ENCODE measurements at places on chromosomes 4 and X.

DNA sequence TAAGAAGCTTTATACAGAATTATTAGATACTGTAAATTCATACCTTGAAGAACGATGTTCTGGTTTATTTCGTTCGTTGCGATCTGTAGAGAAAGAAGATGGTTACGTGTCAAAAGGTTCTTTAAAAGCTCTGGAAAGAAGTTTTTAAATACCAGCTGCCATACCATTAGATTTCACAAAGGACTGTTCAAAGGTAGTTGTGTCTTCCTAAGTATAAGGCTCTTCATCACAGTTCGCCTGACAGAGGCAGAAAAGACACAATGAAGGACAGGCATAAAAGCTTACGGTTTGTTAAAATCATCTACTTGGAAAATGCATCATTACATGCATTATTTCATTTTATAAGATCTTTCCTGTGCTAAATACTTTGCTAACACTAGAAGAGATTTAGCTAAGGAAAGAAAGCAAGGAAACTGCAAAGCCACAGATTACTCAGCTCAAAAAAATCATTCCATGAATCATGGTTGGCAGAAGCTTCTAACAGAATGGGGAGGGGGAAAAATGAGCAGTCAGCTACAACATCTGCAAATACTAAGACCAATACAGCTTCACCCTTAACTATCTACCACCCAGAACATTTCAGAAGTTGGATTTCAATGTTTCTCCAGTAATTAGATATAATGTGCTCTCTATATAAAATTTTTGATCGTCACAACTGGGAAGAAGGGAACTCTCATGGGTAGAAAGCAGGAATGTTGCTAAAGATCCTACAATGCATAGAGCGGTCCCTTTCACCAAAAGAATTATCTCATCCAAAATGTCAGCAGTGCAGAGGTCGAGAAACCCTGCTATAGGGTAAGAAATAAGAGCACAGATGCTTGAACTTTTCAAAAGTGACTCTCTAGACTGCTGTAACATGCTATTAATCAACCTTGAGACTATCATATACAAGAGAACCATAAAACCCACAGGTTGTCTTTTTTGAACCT is 50.7 kb upstream of the PRSS48 start:
- DNase-seq: no peak

DNA sequence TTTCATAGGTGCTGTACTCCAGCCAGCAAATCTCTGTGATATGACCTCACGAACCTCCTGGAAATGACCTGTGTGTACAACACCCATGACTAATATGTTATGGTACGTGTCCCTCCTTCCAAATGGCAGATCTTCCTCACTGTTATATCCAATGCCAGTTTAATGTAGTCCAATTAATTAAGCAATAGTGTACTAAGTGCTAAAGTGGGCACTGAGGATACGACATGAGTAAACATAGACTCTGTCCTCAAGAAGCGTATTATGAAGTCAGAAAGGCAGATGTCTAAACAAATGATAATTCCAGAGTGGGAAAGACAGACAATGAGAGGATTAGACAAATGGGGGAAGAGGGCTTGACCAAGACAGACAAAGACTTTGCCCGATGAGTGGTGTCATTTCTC is 33.9 kb downstream of the GPRIN3 start:
- no peak for DNase-seq

GRCh38 chr4:40265910-40266274 is 69.1 kb downstream of the RHOH start:
- no peak for DNase-seq

DNA sequence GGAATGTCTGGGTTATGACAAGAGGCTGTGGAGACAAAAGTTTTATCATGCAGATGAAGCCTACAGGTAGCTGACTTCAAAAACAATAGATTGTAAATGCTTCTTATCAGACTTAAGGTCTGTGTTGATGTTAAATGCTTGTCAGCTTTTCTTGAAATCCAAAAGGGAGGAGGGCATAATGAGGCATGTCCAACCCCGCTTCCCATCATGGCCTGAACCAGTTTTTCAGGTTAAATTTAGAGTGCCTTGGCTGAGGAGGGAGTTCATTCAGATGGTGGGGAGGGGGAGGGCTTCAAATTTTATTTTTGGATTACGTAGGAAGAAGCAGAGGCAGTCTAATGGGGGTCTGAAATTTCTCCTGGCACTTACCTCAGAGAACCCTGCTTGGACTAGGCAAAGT is 207.7 kb upstream of the HDX start:
- DNase-seq: no peak

- DNase-seq: peak; percentile 56
These were observed 44.5 kb downstream of the SEPTIN11 start for GRCh38 chr4:76993787-76994641.

DNA sequence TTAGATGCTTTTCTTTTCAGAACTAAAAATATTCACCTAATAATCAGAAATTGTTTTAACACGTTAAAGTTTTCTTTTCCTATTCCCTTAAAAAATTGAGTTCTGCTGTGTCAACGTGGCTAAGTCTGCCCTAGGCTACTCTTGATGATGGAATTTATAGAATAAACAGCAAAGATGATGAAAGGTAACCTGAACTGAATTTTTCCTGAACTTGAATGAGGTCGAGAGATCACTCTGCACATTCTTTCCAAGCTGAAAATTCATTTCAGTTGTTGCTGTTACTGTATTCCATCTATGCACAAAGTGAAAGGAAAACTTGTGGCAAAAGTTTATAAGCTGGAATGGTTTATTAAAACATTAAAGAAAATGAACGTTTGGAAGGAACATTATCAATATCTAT is 245.9 kb upstream of the GIMD1 start:
- no peak for DNase-seq

DNA sequence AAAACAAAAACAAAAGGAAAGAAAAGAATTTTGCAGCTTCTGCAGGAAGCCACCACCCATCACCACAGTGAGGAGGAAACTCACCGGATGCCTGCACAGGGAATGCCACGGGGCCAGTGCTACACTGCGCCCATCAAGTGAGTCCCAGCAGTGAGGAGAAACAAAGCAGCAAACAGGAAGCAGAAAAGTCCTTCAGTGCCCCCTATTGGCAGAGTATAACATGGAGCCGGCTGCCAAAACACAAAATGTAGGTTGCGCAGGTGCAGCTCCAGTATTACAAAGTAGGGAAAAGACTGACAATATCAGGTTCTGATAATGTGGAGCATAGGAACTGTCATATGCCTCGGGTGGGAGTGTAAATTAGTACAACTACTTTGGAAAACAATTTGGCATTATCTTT is 23.3 kb upstream of the SCML2 start:
- peak; percentile 27 for DNase-seq

- no peak for DNase-seq
These were observed 211.6 kb upstream of the CXCL13 start for GRCh38 chr4:77393996-77394395.

- DNase-seq: no peak
These were observed 399.0 kb downstream of the PABPC4L start for GRCh38 chr4:133802359-133803140.

DNA sequence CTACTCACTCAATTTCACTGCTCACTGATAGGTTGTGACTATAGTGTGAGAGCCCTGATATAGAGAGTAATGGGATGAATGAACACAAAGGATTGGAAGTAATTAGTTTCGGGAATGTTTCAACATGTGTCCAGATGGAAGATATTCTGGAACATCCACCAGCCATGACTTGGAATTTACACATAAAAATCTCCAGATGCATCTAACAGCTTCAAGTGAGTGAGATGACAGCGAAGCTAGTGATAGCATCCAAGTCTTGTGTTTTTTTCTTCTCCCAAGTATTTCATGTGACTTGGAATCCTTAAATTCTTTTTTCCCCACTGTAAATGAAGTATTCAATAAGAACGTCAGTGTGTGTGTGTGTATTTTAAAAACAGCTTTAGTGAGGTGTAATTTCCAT is 82.1 kb downstream of the CLDN34 start:
- DNase-seq: no peak

DNA sequence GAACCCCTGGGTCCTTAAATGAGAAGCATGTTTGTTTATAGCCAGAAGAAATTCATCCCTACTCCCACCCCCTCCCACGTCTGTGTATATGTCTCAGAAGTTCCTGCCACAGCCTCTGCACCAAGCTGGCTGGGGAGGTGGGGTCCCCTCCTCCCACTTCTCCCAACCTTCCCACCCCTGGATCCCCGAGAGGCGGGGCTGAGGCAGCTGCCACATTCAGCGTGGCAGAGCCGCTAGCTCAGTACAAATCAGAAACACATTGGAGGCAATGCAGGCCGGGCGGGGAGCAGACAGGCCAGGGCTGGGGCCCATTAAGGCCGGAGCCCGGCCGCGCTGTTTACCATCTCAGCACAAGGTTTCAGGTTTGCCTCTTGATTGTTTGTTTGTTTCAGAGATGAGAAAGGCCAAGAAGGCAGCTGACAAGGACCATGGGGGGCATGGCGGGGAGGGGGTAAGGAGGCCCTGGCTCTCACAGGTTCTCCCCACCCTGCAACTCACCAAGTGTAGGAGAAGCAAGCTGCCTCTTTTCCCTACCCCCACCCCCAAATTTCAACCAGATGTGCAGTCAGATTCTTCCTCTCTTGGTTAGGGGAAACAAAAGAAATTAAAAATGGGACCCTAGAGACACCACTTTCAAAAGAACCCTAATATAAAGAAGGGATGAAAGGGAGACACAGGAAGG is 22.3 kb downstream of the PJA1 start:
- DNase-seq: no peak

DNA sequence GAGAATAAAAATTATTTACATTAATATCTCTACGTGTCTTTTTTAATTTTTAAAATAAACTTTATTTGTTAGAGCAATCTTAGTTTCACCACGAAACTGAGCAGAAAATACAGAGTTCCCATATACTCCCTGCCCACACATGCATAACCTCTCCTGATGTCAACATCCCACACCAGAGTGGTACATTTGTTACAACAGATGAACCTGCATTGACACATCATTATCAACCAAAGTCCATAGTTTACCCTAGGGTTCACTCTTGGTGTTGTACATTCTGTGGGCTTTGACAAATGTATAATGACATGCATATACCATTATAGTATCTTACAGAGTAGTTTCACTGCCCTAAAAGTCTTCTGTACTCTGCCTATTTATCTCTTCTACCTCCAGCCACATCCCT is 110.6 kb upstream of the OTUD4 start:
- DNase-seq: no peak

DNA sequence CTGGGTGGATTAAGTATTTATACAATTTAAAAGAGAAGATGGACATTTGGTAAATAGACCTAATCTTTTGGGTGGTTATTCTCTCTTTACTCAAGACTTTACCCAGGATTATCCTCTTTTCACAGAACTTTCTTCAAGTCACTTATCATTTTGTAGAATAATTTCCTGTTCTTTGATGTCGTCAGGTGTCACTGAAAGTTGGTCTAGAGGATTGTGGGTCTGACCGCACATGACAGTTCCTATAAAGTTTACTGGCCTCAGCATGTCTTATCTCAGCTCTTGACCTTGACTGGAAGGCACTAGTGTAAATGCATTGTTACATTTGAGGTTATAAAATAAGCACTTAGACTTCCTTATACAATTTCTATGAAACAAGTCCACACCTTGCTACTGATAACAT is 139.9 kb upstream of the SLC4A4 start:
- DNase-seq: no peak

- DNase-seq: no peak
These were observed 2078.4 kb upstream of the TENM3 start for GRCh38 chr4:180164799-180165198.

DNA sequence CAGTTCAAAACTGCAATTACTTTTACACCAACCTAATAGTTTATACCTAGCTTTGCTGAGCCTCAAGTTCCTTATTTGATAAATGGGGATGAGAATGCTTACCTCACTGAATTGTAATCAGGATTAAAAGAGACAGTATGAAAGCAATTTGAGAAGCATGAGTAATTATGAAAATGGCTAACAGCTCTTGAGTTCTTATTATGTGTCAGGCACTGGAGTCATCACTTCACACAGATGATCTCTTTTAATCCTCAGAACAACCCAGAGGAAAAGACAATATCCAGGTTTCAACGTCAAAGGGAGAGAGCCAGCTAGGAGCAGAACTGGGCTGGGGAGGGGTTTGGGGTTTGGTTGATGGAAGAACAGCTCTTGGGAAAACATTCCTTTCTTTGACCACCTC is 221.0 kb upstream of the NWD2 start:
- DNase-seq: no peak

DNA sequence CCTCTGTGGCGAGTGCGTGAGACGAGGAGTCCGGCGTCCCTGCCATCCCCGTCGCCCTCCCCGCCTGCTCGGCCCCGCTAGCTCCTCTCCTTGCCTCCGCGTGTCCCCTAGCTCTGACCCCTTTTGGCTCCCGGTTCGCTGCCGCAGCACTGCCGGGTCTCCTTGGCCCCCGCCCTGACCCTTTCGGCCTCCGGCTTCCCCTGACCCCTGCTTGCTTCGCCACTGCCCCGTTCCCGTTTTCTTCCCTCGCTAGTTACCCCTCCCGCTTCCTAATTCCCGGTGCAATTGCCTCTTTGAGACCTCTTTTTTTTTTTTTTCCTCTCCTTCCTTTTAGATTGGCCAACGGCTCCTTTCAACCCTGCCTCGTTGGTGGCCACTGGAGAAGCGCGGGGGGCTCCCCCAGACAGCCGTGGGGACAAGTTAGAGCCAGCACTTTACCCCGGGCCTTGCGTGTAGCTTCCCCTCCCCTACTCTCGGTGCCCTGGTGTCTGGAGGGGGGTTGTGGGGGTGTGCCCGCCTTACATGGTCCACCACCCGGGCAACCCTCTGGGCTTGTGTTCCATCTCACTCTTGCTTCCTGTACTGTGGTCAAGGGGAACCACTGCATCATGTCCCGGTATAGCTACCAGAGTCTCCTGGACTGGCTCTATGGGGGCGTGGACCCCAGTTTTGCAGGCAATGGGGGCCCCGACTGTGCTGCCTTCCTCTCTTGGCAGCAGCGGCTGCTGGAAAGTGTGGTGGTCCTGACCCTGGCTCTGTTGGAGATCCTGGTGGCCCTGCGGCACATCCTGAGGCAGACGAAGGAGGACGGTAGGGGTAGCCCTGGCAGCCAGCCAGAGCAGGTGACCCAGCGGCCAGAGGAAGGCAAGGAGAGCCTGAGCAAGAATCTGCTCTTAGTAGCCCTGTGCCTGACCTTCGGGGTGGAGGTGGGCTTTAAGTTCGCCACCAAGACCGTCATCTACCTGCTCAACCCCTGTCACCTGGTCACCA is 548 bp downstream of the TMEM164 start:
- no peak for DNase-seq

GRCh38 chr4:105751718-105752299 is 43.2 kb downstream of the GSTCD start:
- DNase-seq: peak; percentile 9

DNA sequence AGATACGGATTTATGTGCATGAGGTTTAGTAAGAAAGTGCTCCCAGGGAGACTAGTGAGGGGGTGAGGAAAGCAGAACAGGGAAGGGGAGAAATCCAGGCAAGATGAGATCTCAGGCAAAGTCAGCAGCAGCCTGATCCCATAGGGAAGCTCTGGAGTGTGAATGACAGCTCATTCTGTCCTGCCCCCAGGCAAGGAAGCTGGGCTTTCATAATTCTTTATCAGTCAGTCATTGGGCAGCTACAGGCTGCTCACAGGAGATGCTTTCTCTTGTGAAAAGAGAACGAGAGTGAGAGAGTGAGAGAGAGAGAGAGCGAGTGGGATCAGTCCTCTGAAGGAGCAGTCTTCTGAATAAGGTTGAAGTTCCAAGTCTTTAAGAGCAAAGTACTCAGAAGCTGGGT is 48.1 kb downstream of the SRPX start:
- no peak for DNase-seq
